Non-pigmented ciliary epithelial cell (primary cell): ENCODE measurements at places on chromosomes 12 and 14.

DNA sequence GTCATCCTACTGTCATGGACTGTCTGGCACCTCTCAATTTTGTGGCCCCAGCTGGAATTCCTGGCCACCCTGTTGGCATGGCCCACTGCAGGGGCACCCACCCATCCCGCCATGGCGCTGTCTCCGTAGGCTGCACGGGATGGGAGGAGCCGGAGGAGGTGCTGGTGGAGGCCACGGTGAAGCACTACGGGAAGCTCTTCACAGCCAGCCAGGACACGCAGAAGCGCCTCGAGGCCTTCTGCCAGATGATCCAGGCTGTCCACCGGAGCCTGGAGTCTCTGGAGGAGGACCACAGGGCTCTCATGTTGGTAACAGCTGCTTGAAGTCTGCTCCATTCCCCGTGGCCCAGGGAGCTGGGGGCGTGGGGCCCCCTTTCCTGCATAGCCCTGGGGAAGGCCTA lies 3.9 kb downstream of the CCDC197 start:
- DNase-seq, result no peak

GRCh38 chr14:51612449-51612848 lies 39.3 kb upstream of the FRMD6 start:
- DNase-seq, result no peak

GRCh38 chr12:124727264-124727800 lies 136.3 kb downstream of the SCARB1 start:
- DNase-seq, result no peak

GRCh38 chr12:120994589-120995337 lies 16.4 kb downstream of the HNF1A start:
- no peak for DNase-seq

- no peak for DNase-seq
Observed at GRCh38 chr12:118494776-118495175, 118.4 kb downstream of the SUDS3 start.

- DNase-seq, result no peak
Observed at GRCh38 chr12:111068290-111068689, 147.9 kb upstream of the MYL2 start.

DNA sequence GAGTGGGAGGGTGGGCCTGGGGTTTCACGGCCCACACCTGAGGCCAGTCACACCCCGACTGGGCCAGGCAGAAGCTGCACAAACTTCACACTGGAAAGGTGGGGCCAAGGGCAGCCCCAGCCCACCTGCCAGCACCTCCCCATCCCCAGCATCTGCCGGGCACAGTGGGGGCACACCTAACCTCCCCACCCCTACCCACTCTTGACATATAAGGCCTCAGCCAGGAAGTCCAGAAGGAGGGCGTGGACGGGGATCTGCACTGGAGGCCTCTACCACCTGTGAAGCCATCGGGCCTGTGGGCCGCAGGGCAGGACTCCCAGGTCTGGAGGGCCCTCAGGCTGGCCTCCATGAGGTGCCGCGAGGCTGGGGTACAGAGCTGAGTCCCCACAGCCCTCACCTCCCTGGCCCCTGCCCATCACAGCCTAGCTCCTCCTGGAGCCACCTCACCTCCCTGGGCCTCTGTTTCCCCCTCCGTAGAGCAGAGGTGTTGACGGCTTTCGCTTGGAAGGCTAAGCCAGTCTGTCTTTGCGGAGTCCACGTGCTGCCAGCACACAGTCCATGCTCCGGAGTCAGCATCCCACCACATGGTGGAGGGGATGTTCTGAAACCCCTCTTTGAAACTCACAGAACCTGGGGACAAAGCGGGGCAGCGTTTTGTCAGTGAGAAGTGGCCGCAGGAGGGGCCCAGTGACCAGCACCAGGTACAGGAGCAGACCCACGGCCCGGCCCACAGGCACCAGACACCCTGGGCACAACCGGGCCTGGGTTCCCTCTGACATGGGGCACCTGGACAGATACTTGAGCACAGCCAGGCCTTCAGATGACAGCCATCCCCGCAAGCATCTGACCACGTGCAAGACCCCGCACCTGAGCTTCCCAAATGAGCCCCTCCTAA lies 38.2 kb upstream of the INF2 start:
- DNase-seq, result no peak

GRCh38 chr14:34087571-34087970 lies 136.7 kb upstream of the EGLN3 start:
- no peak for DNase-seq

GRCh38 chr14:46325157-46325556 lies 326.4 kb downstream of the RPL10L start:
- no peak for DNase-seq

GRCh38 chr14:24849471-24849870 lies 200.5 kb downstream of the STXBP6 start:
- DNase-seq, result no peak

DNA sequence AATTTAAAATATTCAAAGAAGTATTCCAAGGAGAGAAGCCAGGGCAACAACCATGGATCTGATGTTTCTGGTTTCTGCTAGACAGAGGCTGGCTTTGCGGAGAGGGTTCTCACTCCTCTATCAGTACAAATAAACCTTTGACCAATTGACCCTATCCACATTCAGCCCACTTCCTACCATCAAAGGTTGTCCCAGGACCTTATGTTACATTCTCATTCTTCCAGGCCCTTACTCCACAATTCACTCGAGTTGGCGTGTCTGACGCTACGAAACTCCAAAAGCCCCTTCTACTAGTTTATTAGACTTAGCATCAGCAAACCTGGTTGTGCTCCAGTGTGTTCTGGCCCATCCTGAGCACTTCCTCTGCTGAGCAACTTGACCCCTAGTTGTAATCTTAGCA lies 24.8 kb upstream of the RNASE12 start:
- DNase-seq, result no peak

GRCh38 chr12:52193991-52194390 lies 2.2 kb upstream of the KRT80 start:
- no peak for DNase-seq

DNA sequence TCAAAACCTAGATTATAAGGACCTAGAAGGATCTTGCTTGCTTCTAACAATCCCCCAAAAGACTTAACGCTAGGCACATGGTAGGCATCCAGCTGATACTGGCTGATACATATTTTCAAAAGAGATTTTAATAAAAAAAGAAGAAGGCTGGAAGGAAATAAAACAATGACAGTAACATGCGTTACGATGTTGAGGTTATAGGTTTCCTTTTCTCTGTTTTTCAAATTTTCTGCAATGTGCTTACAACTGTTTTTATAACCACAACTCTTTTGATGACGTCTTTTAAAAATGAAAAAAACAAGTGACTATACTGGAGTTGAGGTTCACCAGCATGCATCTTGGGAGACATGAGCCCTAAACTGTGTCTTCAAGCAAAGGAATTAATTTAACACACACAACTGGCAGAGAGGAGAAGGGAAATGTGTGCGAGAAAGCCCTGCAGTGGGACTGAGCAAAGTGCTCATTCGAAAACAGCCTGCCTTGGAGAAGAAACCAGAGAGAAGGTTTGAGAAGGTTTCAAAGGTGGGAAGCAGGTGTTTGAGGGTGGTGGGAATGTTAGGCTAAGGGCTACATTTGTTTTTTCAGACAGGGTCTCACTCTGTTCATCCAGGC lies 80.4 kb downstream of the DUSP16 start:
- DNase-seq, result no peak

- no peak for DNase-seq
Observed at GRCh38 chr12:18074001-18074400, 16.0 kb downstream of the RERGL start.

- DNase-seq, result no peak
Observed at GRCh38 chr12:52792185-52793029, 3.5 kb downstream of the KRT3 start.

GRCh38 chr14:67633451-67634147 lies 13.9 kb downstream of the ARG2 start:
- DNase-seq, result no peak

GRCh38 chr12:25424211-25424731 lies 128.8 kb downstream of the LMNTD1 start:
- no peak for DNase-seq

DNA sequence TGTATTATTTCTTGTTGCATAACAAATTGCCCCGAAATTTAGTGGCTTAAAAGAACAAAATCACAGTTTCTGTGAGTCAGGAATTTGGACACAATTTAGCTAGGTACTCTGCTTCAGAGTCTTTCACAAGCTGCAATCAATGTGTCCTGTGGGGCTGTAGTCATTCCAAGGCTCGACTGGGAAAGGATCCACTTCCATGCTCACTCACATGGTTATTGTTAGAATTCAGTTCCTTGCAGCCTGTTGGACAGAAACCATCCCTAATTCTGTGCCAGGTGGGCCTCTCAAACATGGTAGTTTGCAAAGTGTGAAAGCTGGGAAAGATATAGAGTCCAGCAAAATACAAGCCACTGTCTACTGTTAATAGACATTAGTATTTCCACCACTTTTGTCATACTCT lies 59.7 kb upstream of the ARID2 start:
- no peak for DNase-seq

DNA sequence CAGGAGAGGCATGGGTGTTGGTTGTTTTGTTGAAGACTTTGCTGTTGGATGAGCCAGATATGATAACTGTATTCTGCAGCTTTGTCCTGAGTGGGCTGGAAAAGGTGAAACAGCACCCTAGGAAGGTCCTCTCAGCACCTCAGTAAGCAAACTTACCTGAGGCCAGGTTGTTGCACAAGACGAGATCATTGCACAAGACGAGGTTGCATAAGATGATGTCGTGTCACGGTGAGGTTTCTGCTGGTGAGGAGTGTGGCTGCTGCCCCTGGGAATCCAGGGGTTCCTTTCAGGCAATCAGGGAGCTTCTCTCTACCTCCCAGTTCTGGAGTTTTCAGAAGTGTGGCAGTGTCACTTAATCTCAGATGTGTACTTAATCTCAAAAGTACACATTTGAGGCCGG lies 85.6 kb downstream of the GLT1D1 start:
- no peak for DNase-seq

DNA sequence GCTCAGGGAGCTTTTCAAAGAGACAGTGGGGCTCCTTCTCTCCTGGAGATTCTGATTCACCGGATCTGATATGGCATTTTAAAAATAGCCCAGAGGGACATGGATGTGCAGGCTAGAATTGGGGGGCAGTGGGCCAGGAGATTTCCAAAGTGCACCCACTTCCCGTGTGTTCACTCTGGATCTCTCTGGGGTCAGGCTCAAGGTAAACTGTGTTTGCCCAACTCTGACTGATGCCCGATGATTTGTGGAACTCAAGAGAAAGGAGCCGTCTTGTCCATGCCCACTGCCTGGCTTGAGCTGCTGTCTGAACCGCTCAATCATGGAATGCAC lies 17.9 kb downstream of the FAM181A start:
- no peak for DNase-seq

DNA sequence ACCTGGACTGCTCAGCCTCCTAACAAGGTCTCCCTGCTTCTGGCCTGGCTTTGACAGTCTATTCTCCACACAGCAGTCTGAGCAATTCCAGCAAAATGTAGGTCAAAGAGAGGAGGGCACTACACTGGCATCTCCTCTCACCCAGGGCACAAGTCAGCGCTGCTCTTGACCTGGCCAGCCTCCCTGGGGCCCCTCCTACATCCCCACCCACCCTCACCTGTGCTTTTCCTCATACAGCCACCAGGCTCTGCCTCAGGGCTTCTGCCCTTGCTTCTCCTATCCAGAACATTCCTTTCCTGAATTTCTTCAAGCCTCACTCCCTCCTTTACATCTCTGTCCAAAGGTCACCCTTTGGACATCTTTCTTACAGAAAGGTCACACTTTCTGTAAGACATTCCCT lies 33.7 kb downstream of the GALNT4 start:
- no peak for DNase-seq

DNA sequence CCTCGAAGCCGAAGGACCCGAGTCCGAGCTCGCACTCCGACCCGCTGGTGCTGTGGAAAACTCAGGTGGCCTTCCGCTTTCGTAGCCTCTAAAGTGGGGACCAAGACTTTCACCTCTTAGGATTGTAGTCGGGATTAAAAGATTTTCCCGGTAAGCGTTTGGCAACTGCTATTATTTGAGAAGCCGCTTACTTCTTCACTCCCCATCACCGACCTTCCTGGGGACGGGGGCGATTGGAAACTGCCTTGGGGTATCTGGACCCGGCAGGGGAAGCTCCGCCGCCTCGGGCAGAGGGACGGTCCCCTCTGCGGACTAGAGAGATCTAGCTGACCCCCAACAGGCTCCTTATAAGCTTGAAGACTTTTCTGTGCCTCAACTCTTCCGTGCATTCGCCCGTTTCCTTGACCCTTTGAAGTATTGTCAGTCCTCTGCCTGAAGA lies 659 bp downstream of the TRAFD1 start:
- no peak for DNase-seq

GRCh38 chr12:40959041-40959440 lies 229.1 kb upstream of the PDZRN4 start:
- DNase-seq, result no peak

- DNase-seq, result no peak
Observed at GRCh38 chr12:27394676-27395075, 51.9 kb upstream of the SMCO2 start.

DNA sequence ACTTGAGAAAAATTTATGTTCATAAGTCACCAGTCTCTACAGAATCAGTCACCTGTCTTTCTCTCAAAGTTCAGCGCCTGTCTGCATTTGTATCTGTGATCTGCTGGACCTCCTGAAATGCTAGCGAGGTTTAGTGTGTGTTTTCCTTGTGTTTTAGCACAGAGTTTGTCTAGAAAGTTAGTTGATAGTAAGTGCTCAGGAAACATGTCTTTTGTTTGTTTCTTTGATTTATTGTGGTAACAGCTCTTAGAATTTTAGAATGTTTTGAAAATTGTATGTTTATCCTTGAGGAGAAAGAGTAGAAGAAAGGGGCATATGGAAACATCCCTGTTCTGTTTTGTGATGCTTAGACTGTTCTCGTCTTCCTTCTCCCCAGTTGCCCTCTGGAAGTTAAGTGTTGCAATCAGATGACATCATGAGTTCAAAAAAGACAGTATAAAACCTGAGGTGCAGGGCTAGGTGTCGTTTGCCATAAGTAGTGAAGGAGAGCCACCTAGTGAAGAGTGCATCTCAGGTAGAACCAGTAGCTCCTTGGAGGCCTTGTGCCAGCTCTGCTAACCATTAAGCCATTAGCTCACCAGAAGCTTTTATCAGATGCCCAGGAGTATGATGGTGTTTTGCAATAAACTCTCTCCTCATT lies 44.8 kb downstream of the FBXW8 start:
- DNase-seq, result no peak

GRCh38 chr12:94207849-94208621 lies 59.7 kb downstream of the PLXNC1 start:
- DNase-seq, result no peak

- DNase-seq, result no peak
Observed at GRCh38 chr12:88577537-88577936, 2.7 kb downstream of the KITLG start.

- DNase-seq, result no peak
Observed at GRCh38 chr12:47799357-47799955, 20.2 kb downstream of the HDAC7 start.

DNA sequence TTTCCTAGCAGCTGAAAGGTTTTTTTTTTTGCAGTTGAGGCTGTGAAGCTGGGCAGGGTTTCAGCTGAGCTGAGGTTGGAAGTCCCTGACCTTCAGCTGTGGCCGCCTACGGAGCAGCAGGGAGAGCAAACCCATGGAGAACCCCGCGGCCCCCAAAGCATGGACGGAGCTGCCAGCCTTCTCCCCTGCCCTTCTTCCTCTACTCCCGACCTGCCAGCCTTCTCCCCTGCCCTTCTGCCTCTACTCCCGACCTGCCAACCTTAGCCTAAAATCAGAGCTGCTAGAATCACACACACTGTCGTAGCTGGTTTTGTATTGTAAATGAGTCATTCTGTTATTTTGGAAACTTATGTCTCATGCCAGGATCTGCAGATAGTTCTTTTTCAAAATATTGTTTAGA lies 74.6 kb downstream of the PPP2R5C start:
- no peak for DNase-seq

GRCh38 chr14:93033983-93034670 lies 81.6 kb downstream of the ITPK1 start:
- DNase-seq, result no peak

- DNase-seq, result no peak
Observed at GRCh38 chr14:21768116-21768874, 94.7 kb upstream of the OR4E1 start.
